T follicular helper cell (primary cell): ENCODE measurements at places on chromosomes 11 and 22.

DNA sequence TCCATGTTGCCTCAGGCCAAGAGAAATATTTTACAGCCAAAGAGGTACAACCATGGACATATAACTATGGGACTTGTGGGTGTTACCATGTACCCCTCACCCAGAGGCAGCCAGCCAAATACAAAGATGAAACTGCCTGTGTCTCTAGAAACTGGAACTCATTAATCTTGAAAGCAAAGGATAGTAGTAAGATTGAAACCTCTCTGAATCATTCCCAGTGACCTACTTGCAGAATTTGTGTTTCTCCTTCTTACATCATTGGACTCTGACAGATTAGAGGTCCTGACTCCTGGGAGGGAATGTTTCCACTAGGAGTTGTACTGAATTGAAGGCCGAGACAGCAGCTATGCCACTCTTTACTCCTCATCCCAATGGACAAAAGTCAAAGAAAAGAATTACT, 257.4 kb upstream of the UBASH3B start:
- DNase-seq: no peak

GRCh38 chr11:106409222-106409621, 331.8 kb downstream of the AASDHPPT start:
- DNase-seq: no peak

DNA sequence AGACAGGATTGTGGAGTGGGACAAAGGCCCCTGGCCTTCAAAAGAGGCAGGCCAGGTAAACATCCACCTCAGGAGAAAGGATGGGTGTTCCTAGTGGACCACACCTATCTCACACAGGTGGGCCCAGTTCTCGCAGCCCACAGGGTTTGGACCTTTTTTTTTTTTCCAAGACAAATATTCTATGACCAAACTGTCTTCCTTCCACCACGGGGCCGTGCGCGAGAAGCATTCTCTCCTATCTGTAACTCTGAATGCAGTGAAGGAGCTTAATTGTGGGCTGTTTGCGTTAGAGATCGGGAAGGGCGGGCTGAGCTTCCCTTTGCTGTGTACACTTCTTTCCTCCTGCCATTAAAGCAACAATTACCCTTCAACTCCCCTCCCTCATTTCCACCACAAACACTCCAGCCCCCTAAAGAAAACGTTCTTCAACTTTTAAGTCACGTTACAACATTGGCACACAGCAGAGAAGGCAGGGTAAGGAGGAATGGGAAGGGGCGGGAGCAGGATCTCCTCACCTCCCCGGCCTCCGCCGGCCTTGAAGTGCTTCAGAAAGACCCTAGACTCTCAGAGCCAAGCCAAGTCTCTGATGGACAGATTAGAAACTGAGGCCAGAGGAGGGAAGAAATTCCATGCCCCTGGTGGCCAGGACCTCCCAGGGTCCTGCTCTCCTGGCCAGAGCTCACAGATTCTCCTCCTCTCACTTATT, 238.4 kb downstream of the BUD13 start:
- DNase-seq: no peak

- DNase-seq: no peak
These were observed 882 bp downstream of the CYB5R2 start for GRCh38 chr11:7672276-7672959.

- no peak for DNase-seq
These were observed 77.3 kb upstream of the PHF21A start for GRCh38 chr11:46198245-46199240.

DNA sequence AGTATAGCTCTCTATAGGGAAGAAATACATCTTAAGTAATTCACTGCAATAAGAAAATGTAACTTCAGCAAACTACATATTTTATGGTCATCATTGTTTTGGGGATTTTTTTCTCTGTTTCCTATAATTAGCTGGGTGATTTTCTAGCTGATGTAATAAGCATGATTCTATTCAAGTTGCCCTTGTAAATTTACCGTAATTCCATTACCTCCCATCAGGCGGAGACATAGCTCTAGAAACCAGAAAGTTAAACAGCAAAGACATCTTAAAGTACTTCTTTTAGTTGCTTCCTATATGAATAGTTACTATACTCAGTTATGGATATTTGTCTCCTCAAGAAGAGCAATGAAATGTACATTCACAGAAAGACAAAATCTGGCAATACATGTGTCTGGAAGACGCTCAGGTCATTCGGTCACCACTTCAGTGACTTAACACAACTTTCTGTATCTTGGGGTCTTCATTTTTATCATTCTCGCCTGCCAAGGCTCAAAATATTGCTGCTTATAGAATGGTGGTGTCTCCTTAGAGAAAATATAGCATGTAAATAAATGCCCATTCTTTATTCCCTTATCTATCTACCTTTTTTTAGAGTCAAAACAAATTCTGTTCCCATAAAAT, 239.9 kb upstream of the ZC3H12C start:
- no peak for DNase-seq

GRCh38 chr22:48556222-48556621, 1271.5 kb downstream of the BRD1 start:
- DNase-seq: no peak

- DNase-seq: no peak
These were observed 70.1 kb upstream of the OLFML1 start for GRCh38 chr11:7414973-7415817.

DNA sequence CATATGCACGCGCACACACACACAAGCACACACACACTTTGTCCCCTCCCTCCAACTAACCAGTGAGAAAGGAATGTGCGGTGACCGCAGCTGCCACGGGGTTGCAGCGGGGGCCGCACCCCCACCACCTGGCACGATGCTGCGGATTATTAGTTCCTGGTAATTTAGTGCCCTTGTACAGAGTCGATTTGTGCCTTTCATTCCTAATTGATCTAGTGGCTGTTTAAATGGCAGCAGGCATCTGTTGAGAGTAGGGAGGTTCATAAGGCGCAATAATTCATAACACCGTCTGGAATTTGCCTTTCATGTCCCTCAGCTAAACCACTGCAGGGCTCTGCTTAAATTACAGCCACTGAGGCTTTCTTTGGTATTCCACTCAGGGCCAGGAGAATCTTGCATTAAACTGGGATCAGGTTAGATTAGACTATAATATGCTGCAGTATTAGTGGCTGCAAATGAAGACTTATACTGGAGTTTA, 113.7 kb downstream of the FEZ1 start:
- no peak for DNase-seq

- DNase-seq: no peak
These were observed 12.4 kb downstream of the ATP5MGL start for GRCh38 chr22:42627981-42628380.

GRCh38 chr11:4118107-4118506, 23.5 kb downstream of the RRM1 start:
- no peak for DNase-seq

DNA sequence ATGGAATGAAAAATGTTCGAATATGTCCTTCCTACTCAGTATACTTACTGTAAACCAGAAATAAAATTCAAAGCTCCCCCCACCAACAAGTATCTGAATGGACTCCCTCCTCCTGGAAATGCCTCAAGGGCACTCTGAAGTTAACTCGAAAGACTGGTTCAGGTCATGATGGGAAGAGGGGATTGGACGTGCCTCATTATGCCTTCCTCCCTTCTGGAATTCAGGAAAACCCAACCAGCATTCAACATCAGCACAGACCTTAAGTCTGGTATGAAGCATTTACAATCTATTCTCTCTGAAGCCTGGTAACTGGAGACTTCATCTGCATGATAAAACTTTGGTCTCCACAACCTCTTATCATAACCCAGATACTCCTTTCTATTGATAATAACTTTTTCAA, 428.3 kb upstream of the RAG2 start:
- DNase-seq: no peak

GRCh38 chr11:25860677-25861450, 471.1 kb upstream of the ANO3 start:
- no peak for DNase-seq
